ENCODE measurements at places on chromosomes 7 and 10.

GRCh38 chr10:35416619-35417312 is 80.5 kb downstream of the CCNY start:
- H3K4me1 ChIP-seq = peaks cover 50% of the 10 kb centered on the region
- no peak overlapping the region for H3K4me3 ChIP-seq
- H3K27me3 ChIP-seq = no peaks in the 10 kb centered on the region
- no peak for DNase-seq

GRCh38 chr7:155212301-155213015 is 85.2 kb upstream of the INSIG1 start:
- no peak for DNase-seq
- H3K27me3 ChIP-seq = peaks cover 4% of the 10 kb centered on the region
- no peak overlapping the region for H3K4me3 ChIP-seq
- H3K36me3 ChIP-seq = peaks cover under 1% of the 10 kb centered on the region

DNA sequence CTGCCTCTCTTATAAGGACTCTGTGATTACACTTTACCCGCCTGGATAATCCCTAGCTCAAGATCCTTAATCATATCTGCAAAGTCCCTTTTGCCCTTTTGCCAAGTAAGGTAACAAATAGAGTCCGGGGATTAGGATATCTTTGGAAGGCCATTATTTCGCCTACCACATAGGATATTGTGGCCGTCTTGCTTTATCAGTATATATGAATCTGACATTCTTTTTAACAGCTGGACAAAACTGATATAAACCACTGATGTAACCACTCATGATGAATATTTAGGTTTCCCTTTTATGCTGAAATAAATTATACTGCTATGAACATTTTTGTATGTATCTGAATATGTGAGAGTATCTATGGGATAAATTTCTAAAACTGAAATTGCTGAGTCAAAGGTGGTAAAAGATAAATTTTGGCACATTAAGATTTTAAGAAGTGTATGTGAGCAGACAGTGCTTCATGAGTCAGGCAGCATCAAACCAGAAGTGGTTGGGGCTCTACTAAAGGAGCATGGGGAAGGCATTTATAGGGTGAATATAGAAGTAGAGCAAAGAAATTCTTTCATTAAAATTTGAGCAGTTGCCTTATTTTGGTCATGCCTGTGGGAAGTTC is 44.7 kb downstream of the AVL9 start:
- no peaks in the 10 kb centered on the region for H3K27me3 ChIP-seq
- DNase-seq = peak; percentile 10
- peaks cover 27% of the 10 kb centered on the region for H3K4me1 ChIP-seq
- H3K36me3 ChIP-seq = peaks cover 18% of the 10 kb centered on the region
- H3K27ac ChIP-seq = no peak overlapping the region

GRCh38 chr10:22365644-22366434 is 20.5 kb downstream of the SPAG6 start:
- peaks cover 40% of the 10 kb centered on the region for H3K4me1 ChIP-seq
- peaks cover 2% of the 10 kb centered on the region for H3K27me3 ChIP-seq
- H3K36me3 ChIP-seq = no peaks in the 10 kb centered on the region
- no peak overlapping the region for H3K27ac ChIP-seq

- no peaks in the 10 kb centered on the region for H3K36me3 ChIP-seq
- H3K4me1 ChIP-seq = no peaks in the 10 kb centered on the region
- DNase-seq = peak; percentile 62
These were observed 210.9 kb downstream of the DGKB start for GRCh38 chr7:14691597-14692203.

DNA sequence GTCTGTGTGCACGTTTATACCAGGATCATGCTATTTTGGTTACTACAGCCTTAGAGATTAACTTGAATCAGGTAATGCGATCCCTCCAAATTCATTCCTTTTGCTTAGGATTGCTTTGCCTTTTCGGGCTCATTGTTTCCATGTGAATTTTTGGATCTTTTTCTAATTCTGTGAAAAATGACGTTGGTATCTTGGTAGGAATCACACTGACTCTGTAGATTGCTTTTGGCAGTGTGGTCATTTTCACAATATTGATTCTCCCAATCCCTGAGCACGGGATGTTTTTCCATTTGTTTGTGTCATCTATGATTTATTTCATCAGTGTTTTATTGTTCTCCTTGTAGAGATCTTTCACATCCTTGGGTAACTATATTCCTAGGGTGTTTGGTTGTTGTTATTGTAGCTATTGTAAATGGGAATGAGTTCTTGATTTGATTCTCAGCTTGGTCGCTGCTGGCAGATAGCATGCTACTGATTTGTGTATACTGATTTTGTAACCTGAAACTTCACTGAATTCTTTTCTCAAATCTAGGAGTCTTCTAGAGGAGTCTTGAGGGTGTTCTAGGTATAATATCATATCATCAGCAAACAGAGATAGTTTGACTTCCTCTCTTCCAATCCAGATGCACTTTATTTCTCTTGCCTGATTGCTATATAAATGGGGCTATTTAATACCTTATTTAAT is 18.2 kb downstream of the SNX8 start:
- no peak overlapping the region for H3K27ac ChIP-seq
- peaks cover 23% of the 10 kb centered on the region for H3K4me1 ChIP-seq
- no peaks in the 10 kb centered on the region for H3K36me3 ChIP-seq
- DNase-seq = no peak
- H3K4me3 ChIP-seq = no peak overlapping the region
- H3K27me3 ChIP-seq = no peaks in the 10 kb centered on the region

DNA sequence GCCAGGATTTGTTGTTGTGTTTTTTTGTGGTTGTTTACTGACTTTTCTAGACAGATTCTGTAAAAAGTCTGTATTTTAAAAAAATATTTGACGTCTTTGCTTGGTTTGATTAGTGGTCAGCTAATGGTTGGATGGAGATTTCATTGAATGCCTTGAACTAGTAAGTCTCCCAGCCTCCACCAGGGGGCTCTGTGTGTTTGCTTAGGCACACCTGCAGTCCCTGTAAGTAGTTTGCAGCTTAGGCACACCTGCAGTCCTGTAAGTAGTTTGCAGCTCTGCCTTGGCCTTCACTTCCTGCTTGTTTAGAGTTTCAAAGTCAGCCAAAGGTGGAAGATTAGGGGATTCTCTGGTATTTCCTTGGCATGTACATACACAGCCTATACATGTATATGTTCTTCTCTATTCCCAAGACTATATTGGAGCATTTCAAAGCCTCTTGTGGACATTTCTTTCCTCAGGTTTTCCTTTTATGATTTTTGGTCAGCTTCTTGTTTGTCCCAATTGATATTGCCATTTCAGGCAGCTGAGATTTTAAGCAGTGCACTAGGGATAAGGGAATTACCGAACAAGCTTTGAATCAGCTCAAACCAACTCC is 101.6 kb downstream of the CCSER2 start:
- H3K4me3 ChIP-seq = no peak overlapping the region
- peaks cover 13% of the 10 kb centered on the region for H3K36me3 ChIP-seq
- H3K27ac ChIP-seq = no peak overlapping the region
- H3K27me3 ChIP-seq = no peaks in the 10 kb centered on the region

DNA sequence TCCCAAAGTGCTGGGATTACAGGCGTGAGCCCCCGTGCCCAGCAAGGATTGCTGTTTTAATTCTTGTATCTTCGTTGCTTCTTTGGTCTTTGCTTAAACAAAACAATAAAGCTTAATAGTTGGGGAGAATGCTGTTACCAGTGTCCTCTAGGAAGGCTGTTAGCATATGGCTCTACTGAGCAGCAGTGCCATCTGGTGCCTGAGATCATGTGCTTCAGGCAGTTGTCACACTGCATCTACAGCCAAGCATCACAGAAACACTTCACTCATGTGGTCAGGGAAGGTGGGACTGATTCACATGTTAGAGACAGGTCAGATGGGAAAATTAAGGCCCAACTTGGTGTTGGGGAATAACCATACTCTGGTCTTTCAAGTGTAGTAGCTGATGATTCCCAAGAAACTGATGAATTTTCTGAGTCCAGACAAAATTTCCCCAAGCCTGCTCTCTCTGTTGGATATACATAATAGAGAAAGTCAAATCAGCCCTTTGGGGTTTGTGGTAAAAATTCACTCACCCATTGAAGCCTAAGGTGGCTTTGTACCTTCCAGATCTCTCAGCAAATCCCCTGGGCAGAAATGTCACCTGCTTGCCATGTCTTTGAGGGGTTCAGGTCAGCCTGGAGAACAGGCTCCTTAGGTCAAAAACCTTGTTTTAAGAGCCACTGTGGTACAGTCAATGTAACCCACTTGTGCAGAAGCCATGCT is 28.4 kb downstream of the UBE2D4 start:
- peaks cover 7% of the 10 kb centered on the region for H3K36me3 ChIP-seq
- no peak overlapping the region for H3K27ac ChIP-seq
- peak; percentile 51 for DNase-seq
- no peaks in the 10 kb centered on the region for H3K27me3 ChIP-seq

DNA sequence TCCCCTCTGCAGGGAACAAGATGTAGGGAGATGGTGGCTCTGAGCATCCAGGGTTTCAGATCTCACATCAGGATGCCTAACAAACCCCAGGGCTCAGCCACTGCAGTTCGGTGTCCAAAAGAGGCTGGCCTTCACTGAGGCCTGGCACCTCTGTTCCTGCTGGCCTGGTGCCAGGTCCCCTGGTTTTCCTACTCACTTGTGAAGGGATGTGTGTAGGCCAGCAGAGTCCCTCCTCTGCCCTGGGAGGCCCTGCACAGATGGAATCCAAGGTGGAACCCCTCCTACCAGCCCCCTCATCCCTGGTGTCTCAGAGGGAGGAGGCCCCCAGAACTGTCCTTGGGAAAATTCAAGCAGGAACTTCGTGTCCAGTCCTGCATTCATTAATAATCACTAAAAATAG is 260.6 kb downstream of the CCSER2 start:
- H3K4me3 ChIP-seq = no peak overlapping the region
- no peak for DNase-seq
- no peaks in the 10 kb centered on the region for H3K27me3 ChIP-seq
- no peaks in the 10 kb centered on the region for H3K4me1 ChIP-seq
- no peak overlapping the region for H3K27ac ChIP-seq

- no peak overlapping the region for H3K27ac ChIP-seq
- no peak overlapping the region for H3K4me3 ChIP-seq
- DNase-seq = no peak
These were observed 80.2 kb upstream of the NFE2L3 start for GRCh38 chr7:26071622-26072456.
